Breast epithelium (tissue), 4 donors: ENCODE measurements at places on chromosomes 1 and 21.
A peak's percentile ranks its signal among the peaks of the same experiment; 100 is the strongest.

DNA sequence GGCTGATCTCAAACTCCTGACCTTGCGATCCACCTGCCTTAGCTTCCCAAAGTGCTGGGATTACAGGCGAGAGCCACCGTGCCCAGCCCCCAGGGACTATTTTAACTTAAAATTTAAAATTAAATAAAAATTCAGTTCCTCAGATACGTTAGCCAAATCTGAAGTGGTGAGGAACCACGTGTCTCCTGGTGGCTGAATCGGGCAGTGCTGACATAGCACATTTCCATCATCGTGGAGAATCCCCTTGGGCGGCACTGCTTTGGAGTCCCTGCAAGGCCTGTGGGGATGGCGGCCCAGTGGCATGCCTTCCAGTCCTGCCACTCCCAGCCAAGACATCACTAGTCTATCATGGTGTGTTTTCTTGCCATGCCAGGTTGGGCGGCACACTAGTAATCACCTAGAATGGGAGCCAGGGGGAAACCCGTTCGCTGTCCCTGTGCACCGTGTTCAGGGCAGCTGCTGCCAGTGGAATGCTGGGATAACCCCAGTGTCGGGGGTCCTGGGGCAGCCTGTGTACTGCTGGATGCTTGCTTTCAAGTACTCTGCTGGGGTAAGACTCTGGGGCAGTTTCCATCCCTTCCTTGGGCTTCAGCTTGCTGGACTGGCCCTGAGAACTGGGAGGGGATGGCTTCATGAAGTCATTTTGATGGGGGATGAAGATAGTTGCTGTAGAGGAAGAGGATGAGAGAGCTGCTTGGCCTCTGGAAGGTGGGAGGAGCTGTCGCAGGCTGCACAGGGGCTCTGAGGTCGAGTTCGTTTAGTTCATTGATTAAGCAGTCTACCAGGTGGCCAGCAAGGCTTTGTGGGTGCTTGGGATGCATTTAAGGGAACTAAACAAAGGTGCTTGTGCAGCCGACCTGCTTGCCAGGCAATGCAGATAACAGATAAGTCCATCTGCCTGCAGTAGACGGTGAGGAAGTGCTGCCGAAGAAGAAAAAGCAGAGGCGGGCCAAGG is 4.6 kb downstream of the ZBTB48 start:
- no peaks in the 10 kb centered on the region for H3K27me3 ChIP-seq
- DNase-seq, result no peak
- H3K4me1 ChIP-seq, result peaks cover 6% of the 10 kb centered on the region
- H3K27ac ChIP-seq, result no peak overlapping the region
- H3K4me3 ChIP-seq, result no peak overlapping the region

DNA sequence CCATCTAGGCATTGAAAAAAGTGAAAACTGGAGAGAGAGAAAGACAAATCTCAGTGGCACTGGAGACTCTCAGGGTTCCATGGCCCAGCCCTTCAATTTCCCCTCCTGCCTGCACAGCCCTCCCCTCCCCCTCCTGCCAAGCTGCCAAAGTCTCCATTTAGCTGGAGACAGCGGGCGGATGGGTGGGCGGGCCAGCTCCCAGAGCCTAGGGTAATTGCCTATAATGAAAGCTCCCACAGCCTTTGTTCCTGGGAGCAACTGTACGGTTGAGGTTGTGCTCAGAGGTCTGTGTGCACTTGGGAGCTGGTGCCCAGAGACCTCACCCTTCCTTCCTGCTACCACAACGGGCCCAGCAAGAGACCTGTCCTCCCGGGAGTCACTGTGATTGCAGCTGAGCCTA is 89.6 kb downstream of the NAV1 start:
- no peaks in the 10 kb centered on the region for H3K36me3 ChIP-seq
- H3K27me3 ChIP-seq, result no peaks in the 10 kb centered on the region
- no peaks in the 10 kb centered on the region for H3K4me1 ChIP-seq
- no peak for DNase-seq
- no peak overlapping the region for H3K27ac ChIP-seq
- H3K4me3 ChIP-seq, result no peak overlapping the region

DNA sequence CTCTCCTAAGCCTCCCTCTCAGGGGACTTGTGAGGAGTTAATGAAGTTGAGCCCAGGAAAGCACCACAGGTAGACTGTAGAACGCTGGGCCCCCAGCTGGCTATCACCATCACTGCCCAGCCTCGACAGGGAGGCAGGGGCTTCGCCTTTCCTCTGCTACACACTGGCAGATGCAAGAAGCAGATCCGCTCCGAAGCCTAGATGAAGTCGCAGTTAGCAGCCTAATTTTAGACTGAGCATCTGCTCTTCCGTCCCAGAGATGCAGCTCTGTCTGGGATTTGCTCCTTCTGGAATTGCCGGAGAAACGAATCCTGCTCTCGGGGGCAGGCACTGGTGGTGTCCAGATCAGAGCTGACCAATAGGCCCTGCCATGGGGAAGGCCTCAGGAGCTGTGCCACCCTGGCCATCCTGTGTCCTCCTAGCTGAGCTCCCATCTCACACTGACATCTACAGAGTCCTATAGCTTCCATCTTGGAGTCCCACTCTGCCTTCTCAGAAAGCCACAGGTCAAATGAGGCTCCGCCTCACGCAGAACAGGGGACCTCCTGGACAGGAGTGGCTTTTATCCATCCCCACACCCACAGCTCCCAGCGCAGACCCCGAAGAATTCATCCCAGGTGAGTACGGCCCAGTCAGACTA is 186.8 kb upstream of the EDN2 start:
- peak overlapping the region; percentile 91 for H3K27ac ChIP-seq
- peaks cover 31% of the 10 kb centered on the region for H3K4me1 ChIP-seq
- no peaks in the 10 kb centered on the region for H3K27me3 ChIP-seq
- DNase-seq, result peak; percentile 35

DNA sequence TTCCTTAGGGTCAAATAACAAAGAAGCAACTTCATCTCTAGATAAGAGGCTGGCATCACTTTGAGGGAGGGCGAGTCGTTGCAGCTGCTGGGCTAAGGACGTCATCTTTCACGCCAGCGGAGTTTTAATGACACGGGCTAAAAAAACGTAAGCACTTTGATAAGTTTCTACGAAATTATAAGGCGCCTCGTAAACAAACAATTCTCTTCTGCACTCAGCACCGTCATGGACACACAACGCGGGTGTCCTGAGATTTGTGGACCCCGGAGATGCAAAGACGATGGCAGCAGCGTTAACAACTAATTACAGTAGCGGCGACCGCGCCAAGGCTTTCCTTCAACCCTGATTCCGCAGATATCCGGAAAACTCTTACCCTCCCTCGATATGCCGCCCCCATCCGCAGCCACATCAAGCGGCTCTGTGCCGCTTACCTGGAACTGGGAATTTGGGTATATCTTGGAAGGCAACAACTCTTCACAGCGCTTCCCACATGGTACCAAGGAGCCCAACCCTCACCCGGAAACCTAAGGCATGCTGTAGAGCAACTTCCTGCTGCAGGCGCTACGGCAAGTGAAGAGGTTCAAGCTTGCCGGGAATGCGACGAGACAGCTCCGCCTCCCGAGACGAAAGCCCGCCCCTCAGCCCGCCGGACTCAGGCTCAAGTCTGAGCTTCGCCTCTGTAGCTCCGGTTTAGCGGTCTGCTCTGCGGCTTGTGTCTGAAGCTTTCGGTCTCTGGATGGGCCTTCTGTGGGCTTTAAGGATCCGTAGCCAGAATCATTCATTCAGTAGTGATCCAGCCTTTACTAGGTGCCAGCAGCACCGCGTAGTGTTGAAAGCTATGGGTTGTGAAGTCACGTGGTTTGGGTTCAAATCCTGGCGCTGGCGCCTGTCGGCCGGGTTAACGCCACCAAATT is at the start of gene HEATR1:
Gene HEATR1, minus strand, starts transcription at position 526 of the 914 bp plus-strand sequence. Its CDS starts 421 bp downstream, at position 105.
- H3K27ac ChIP-seq, result peak within 1 kb of the TSS; percentile 81
- peak within 1 kb of the TSS; percentile 91 for H3K4me3 ChIP-seq
- H3K27me3 ChIP-seq, result no peaks in the 10 kb centered on the region
- DNase-seq, result peak; percentile 93
- no peaks in the 10 kb centered on the region for H3K36me3 ChIP-seq
- H3K4me1 ChIP-seq, result no peaks in the 10 kb centered on the region

- no peaks in the 10 kb centered on the region for H3K36me3 ChIP-seq
- DNase-seq, result no peak
- no peaks in the 10 kb centered on the region for H3K4me1 ChIP-seq
- H3K27ac ChIP-seq, result no peak overlapping the region
- no peak overlapping the region for H3K4me3 ChIP-seq
Measured at GRCh38 chr1:193569983-193570269, 383.5 kb upstream of the B3GALT2 start.

DNA sequence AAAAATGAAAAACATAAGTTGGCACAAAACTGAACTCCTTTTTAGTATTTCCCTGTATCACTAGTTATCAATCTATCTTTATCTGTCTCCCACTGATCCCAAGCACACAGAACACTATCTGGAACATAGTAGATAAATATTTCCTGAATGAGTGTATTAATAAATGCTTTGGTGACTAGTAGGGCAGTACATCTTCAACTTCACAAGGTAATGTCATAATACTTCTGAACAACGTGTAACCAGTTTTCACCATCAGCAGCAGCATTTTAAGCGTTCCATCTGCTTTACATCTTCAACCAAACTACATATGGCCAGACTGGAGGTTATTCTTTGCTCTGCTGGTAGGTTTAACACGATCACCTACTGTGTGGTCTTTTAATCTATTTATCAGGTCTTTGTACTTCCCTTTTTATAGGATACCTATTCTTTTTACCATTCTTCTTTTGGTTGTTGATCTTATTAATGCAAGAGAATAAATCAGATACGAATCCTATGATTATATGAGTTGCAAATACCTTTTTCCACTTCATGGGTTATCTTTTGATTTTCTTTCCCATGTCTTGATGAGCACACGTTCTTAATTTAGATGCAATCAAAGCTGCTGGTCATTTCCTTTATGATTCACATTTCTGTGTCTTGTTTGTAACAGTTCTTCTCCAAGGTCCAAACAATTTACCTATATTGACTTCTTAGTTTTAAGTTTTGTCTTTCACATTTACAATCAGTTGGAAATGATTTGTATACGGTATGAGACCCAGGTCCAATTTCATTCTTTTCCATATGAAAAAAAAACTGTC is 16.3 kb downstream of the GPBP1L1 start:
- H3K4me1 ChIP-seq, result no peaks in the 10 kb centered on the region
- H3K36me3 ChIP-seq, result no peaks in the 10 kb centered on the region
- DNase-seq, result no peak
- no peak overlapping the region for H3K4me3 ChIP-seq
- no peaks in the 10 kb centered on the region for H3K27me3 ChIP-seq

DNA sequence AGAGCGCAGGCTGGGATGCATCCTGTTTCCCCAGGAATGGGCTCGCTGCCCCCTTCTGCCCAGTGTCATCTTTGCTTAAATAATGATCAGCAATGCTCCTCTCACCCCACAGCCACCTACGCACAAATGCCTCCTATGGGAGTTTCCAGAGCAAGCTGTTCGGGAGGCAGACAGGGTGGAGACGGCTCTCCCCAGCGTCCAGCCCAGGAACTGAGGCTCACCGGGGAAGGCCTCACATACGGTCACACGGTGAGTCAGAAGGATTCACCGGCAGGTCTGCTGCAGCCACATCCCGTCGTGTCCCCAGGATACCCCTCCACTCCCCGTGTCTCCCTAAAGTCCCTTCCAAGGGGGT is 40.3 kb upstream of the RUNX3 start:
- H3K36me3 ChIP-seq, result no peaks in the 10 kb centered on the region
- no peak overlapping the region for H3K27ac ChIP-seq
- H3K4me3 ChIP-seq, result no peak overlapping the region
- no peak for DNase-seq
- H3K27me3 ChIP-seq, result no peaks in the 10 kb centered on the region
- no peaks in the 10 kb centered on the region for H3K4me1 ChIP-seq
